Activated CD4-positive, alpha-beta T cell treated with anti-CD3 and anti-CD28 coated beads, Interleukin-2, amount 50 U/mL, for 24 hours (primary cell): ENCODE measurements at places on chromosomes 5 and 9.

GRCh38 chr9:137250329-137251193, 525 bp upstream of the STPG3 start:
- DNase-seq, result no peak

DNA sequence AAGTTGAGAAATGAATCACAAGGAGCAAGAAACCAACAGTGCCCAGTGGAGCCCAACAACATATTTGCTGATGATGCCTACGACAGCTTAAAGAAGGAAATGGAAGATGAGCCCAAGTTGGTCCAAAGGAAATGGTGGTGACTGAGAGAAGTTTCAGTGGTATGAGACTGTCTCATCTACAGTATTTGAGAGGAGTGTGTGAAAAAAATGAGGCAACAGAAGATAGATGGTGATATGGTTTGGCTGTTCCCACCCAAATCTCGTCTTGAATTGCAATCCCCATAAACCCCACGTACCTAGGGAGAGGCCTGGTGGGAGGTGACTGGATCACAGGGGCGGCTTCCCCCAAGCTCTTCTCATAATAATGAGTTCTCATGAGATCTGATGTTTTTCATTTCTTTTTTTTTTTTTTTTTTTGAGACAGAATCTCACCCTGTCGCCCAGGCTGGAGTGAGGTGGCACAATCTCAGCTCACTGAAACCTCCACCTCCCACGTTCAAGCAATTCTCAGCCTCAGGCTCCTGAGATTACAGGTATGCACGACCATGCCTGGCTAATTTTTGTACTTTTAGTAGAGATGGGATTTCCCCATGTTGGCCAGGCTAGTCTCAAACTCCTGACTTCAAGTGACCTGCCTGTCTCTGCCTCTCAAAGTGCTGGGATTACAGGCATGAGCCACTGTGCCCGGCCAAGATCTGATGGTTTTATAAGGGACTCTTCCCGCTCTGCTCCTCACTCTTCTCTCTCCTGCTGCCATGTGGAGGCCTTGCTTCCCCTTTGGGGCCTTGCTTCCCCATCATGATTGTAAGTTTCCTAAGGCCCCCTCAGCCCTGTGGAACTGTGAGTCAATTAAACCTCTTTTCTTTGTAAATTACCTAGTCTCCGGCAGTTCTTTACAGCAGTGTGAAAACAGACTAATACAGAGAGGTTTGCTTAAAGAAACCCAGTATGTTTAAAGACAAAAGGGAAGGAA, 30.2 kb downstream of the EFCAB9 start:
- DNase-seq, result peak; percentile 29

- DNase-seq, result no peak
These were observed 68.8 kb upstream of the GRIA1 start for GRCh38 chr5:153421676-153422075.

DNA sequence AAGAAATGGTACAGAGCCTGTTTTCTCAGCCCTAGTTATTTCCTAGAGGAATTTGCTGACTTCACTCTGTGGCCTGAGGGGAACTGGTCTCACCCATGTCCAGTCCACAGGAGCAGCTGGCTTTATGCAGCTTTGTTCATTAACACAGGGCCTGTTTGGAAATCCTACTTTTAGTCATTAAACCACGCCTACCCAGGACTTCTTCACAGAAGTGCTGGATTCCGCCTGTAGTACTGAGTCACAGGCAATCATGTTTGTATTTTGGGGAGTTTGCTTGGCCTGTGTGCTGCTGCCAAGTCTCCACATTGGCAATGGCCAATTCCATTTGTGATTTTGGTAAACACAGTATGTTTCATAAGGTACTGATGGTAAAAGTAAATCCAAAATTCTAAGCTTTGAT, 52.8 kb downstream of the CTNND2 start:
- DNase-seq, result no peak

DNA sequence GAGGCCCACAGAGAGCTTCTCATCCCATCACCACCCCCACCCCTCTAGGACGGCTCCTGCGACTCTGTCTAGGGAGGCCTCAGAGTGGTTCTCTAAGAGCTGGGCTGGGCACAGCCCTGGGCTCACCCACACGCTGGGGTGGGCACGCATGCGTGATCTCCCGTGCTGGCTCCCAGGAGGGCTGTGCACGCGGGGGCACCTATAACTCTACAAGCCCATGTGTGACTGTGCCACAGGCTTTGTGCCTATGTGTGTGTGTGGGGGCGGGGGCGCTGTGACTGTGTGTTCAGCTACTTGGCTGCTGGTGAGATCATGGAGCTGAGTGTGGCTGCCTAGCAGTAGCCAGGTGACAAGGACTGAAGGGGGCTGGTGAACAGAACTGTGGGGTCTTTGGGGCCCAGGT, 32.2 kb downstream of the NDUFA8 start:
- no peak for DNase-seq

DNA sequence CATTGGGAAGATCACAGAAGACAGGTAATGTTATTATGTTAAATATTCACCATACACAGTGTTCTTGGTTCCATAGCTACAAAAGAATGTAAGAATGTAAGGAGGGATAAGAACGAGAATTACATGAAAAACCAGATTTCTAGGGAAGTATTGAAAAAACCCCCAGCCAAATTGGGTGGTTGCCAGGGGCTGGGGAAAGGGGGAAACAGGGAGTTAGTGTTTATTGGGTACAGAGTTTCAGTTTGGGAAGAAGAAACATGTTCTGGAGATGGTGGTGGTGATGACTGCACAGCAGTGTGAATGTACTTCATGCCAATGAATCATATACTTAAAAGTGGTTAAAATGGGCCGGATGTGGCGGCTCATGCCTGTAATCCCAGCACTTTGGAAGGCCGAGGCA, 40.3 kb downstream of the GLRX start:
- no peak for DNase-seq

- DNase-seq, result no peak
These were observed 90.6 kb upstream of the HAND1 start for GRCh38 chr5:154568589-154568988.

GRCh38 chr5:75363726-75364495, 26.9 kb downstream of the HMGCR start:
- DNase-seq, result no peak

GRCh38 chr9:126536131-126536530, 77.6 kb upstream of the LMX1B start:
- no peak for DNase-seq

GRCh38 chr9:100426189-100426529, 784 bp upstream of the MSANTD3 start:
- DNase-seq, result no peak

DNA sequence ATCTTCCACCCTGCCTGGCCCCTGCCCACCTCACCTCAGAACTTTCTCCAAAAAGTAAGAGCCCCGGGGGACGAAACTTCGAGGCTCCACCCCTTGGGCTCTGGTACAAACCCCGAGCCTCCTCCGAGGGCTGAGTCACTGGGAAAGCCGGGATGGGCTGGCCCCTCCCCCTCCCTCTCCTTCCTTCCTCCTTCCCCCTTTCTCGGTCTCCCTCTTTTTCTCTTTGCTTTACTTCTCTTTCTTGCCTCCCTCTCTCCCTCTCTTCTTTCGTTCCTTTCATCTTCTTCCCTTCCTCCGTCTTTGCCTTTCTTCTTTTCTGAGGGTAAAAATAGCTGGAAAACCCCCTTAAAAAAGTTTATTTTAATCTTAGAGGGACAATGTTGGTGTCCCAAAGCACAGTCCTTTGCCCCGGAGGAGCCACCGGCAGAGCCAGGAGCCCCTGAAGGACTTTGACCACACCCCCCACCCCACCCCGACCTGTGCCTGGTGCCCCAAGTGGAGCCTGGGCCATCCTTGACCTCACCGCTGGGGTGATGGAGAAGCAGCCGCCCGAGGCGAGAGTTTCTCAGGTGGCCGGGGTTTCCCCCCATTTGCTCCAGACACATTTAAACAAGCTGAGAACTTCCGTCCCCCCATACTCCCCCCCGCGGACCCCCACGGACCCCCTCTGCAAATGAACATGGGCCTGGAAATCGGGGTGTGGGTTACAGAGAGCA, 5.7 kb upstream of the NOTCH1 start:
- DNase-seq, result no peak

GRCh38 chr5:50744776-50745175, 78.3 kb downstream of the PARP8 start:
- no peak for DNase-seq

DNA sequence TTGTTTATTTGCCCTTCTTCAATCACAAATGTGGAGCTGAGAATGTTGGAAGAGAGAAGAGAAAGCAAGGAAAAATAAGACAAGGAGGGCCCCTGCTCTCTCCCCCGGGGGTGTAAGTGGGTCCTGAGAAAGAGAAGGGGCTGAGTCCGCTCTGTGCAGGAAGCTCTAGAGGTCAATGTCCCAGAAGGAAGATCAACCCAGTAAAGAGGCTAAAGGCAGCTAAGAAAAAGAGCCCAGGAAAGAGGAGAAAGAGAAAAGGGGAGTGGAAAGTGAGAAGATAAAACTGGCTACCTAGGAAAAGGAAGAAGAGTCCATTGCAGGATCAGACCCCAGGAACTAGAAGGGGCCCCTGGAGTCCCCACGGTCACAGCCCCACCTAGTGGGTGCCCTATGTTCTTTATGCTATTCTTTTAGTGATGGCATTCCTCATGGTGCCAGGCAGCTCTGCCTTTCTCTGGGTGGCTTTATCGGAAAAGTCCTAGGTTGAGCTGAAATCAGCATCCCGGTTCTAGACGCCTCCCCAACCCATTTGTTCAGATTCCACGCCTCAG, 583.4 kb downstream of the ACTL7B start:
- no peak for DNase-seq

- DNase-seq, result no peak
These were observed 265.1 kb upstream of the TAS2R1 start for GRCh38 chr5:9895302-9895645.

DNA sequence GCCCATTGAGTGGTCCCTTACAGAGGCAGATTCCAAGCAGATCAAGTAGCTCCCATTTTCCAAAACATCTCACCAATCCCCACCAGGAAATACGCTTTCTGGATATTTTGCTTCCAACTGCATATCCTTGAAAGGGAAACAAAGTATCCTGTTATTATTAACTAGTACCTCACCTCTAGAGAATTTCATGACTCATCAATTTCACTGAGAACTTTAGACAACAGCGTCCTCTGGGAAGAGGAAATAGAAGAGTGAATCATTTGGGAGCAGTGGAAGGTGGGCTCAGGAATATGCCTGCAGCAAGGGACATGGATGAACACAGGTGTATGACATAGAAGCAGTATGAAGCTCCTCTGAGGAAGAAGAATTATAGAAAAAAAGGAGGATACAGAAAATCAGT, 186.7 kb downstream of the MARCHF11 start:
- DNase-seq, result no peak

GRCh38 chr9:131611586-131612315, 66.4 kb downstream of the PRRT1B start:
- no peak for DNase-seq

GRCh38 chr5:88188458-88189132, 80.0 kb downstream of the TMEM161B start:
- no peak for DNase-seq

GRCh38 chr5:172834415-172835289, 601 bp downstream of the ERGIC1 start:
- no peak for DNase-seq

GRCh38 chr5:126445502-126446174, 22.4 kb downstream of the GRAMD2B start:
- no peak for DNase-seq

DNA sequence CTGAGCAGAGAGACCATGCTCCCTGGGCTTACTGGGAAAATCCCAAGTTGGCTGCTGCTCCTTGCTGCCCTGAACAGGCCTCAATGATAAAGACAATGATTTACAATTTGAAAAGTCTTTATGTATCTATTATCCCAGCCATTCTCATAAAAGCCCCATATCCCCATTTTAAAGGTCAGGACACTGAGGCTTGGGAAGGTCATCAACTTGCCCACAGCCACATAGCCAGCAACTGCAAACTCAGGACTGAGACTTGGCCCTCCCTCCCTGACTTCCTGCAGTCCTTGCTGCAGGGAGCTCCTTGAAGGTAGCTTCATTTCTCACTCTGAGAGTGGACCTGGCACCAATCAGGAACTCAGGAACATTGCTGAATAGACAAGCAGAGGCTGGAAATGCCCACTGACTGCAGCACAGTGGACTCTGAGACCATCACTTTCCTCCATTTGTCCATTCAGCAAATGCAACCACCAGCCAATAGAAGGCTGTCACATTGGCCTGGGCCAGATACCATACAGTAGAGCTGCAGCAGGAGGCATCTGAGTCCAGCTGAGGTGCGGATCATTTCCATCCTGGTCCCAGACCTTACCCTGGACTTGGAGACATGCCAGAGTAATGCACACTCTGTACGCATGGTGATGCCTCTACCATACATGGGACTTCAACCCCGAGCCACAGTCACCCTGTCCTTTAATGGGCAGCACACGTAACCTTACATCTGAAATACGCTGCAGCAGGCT, 18.3 kb downstream of the TNIP1 start:
- no peak for DNase-seq

DNA sequence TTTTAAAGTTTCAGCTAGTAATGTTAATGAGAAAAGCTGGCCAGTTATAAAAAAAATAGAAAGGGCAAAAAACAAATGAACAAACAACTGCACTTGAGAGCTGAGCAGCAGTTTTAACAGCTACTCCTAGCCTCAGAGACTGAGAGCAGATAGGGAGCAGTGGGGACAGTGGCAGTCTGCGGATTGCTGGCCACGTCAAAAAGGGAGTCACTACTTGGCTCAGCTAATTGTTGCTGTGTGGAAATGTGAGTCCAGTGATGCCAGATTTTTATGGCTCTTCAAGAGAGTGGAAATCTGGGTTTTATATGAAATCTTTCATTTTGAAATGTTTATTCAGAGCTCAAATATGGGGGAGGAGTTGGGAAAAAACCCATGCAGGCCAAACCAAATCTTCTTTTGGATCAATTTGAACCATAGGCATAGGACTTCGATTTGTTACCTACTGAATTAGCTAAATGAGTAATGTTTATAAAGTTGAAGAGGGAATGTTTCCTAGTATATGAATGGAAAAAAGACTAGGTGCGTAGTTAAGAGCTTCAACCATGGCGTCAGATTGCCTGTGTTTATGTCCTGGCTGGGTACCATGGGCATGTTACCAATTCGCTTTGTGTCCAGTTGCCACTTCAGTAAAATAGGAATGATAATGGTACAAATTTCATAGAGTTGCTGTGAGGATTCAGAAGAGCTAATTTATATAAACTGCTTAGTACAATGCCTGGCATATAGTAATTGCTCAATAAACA, 102.1 kb downstream of the PAM start:
- DNase-seq, result no peak

DNA sequence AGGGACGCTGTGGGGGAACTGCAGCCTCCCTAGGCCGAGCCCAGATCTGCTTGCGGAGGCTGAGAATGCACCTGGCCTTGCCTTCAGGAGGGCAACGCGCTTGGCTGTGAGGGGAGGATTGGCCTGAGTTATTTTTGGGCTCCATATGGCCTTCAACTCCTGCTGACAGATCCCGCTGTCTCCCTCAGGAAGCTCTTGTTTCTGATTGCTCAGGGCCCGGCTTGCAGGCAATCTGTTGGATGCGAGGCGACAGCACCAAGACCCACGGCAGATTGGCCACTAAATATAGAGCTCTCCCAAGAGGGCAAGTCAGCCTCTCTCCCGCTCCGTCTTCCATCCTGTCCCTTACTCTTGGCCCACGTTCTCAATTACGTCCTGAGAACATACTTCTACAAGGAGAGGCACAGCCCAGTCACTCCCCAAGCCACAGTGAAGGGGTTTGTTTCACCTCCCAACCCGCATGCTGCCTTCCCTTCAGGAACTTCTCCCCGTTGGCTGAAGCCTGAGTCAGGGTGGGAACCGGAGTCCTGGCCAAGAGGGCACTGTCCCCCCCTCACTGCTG, 53.6 kb downstream of the RASGEF1C start:
- DNase-seq, result no peak

GRCh38 chr9:38414040-38414723, 10.1 kb downstream of the IGFBPL1 start:
- DNase-seq, result no peak
